ENCODE measurements at places on chromosomes 7 and 10.
A peak's percentile ranks its signal among the peaks of the same experiment; 100 is the strongest.

- DNase-seq: peak; percentile 76
Observed at GRCh38 chr10:2927958-2928840, 139.1 kb upstream of the PFKP start.

GRCh38 chr10:83680470-83680891, 458.8 kb upstream of the GHITM start:
- DNase-seq: peak; percentile 4

GRCh38 chr7:134463751-134464150, 4.9 kb upstream of the AKR1B1 start:
- no peak for DNase-seq

- no peak for DNase-seq
Observed at GRCh38 chr7:158239290-158239981, 348.2 kb downstream of the PTPRN2 start.

DNA sequence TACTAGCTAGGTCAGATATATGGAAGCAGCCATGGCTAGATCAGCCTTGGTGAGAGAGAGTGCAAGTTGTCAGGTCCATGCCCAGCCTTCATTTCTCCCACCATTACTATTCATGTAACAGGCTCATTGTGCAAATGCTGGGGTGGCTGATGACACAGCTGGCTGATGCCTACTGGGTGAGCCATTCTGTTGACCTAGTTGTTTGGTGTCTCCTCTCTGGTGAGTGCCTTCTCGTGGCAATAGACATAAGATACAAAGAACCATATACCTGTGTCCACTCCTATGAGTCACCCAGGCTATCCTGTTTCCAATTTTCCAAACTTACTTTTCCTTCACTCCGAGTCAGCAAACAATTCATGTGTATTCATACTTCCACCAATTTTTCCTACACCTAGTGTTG, 46.0 kb downstream of the ZNF25 start:
- no peak for DNase-seq

DNA sequence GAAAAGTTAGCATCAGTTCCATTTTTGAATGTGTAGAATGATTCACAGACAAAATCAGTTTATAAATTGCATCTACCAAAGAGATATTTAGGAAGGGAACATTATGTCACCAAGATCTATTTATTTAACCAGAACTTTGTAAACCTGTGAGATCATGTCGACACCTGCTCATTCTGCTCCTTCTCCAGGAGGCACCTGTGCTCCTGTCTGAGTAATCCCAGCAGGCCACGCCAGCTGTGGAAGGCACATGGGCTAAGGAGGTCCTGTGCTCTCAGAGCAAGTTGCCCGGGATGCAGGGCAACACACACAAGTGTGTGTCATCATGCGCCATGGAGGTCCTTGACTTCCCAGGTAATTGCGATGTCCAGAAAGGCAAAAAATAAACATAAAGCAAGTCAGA, 45.5 kb upstream of the ADARB2 start:
- no peak for DNase-seq

GRCh38 chr7:112307506-112307905, 101.0 kb downstream of the ZNF277 start:
- no peak for DNase-seq

GRCh38 chr10:102514487-102515311, 10.9 kb downstream of the SUFU start:
- DNase-seq: peak; percentile 42

DNA sequence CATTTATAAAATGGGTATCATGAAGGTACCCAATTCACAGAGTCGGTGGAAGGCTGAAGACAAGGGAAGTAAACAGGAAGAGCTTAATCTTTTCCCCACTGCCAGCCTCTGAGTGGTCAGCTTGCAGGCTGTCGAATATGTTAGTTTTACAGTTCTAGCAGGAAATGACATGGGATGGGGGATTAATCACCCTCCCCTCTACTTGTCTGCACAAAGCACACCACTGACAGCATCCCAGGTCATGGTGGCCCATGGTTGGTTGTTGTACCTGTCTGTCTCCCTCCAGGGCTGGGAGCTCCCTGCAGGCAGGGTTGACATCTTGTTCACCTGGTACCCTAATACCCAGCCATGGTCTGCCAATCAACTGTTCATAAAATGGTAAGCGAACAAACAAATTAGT, 55.6 kb downstream of the GRB10 start:
- no peak for DNase-seq

- no peak for DNase-seq
Observed at GRCh38 chr7:134931487-134931886, 54.8 kb upstream of the AGBL3 start.

DNA sequence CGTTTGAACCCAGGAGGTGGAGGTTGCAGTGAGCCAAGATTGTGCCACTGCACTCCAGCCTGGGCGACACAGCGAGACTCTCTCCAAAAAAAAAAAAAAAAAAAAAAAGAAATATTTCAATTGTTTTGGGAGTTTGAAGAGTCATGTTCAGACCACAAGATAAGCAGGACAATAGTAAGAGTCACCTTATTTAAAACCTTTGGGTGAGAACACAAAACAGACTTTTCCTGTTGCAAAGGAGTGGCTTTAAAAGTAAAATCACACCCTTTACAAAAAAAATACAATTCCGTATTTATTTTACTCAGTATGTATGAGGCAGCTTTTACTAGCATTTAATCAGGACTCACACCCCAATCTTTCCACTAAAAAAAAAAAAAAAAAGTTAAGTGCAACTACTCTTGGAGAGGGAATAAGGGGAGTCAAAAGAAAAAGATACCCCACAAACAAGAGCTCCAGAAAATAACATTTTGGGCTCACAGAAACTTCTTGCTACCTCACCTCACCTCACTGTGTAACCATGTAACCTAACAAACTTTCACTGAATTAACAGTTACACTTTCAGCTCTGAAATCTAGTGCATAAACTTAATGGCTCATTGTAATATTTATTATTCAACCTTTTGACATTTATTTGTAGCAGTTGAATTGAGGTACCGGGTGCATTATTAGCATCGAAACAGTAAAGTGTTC, 11.2 kb downstream of the SKIDA1 start:
- no peak for DNase-seq

All from renal pelvis (tissue), 12 donors.